ENCODE measurements at places on chromosomes 13 and 19.

DNA sequence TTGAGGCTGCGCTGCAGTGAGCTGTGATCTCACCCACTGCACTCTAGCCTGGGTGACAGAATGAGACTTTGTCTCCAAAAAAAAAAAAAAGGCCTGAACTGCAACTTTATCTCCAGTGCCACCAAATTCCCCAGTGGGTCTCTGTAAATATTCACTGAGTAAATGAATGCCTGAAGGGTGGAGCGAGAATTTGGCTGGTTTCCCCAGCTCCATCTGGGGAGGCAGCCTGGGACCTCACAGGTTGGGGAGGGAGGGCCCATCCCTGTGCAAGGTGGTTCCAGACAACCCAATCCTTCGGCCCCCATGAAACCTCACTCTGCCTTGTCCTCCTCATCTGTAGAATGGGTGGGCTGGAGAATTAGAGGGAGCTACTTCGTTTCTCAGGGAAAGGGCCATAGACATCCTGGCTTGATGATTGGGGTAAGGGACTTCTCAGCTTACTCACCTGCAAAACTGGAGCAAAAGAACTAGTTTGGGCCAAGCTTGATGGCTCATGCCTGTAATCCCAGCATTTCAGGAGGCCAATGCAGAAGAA is 4.2 kb upstream of the PKN1 start:
- no peak for DNase-seq

GRCh38 chr19:3189702-3190469 is 4.2 kb downstream of the NCLN start:
- DNase-seq = no peak

DNA sequence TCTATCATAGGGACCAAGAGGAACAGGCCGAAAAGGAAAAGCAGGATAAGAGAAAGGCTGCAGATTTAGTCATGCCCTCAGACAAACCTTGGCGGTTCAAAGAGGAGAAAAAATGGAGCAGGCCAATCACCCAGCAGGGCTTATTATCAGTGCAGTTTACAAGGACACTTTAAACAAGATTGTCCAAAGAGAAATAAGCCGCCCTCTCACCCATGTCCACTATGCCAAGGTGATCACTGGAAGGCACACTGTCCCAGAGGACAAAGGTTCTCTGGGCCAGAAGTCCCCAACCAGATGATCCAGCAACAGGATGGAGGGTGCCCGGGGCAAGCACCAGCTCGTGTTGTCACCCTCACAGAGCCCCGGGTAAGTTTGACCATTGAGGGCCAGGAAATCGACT is 8.3 kb upstream of the REX1BD start:
- no peak for DNase-seq

GRCh38 chr13:69975496-69975895 is 132.1 kb upstream of the ATXN8OS start:
- no peak for DNase-seq

DNA sequence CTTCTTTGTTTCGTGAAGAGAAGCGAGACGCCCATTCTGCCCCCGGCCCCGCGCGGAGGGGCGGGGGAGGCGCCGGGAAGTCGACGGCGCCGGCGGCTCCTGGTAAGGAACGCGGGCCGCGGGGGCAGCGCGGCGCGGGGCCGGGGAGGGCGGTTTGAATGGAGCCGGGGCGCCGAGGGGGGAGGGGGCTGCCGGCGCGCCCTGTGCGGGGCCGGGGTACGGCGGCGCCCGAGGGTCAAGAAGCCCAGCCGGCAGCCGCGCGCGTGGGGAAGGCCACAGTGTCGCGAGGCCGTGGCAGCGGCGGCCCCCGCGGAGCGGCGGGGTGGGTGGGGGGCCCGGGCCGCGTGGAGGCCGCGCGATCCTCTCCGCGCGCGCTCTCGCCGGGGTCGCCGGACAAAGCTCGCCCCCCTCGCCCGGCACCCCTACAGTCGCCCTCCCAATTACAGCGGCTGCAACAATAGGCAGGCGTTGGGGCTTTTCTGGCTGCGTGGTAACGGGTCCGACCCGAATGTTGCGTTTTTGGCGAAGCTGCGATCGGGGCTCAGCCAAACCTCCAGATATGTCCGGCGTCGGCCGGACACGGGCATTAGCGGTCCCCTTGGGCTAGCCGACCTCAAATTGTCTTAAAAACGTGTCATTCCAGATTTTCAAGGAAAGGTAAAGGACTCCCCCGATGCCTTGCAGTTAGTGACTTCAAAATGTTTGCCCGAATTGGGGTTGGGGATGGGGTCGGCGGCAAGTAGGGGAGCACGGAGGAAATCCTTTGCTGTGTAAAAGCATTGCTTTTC is 437 bp downstream of the SMARCA4 start:
- peak; percentile 20 for DNase-seq

GRCh38 chr13:70964874-70965273 is 856.6 kb upstream of the KLHL1 start:
- DNase-seq = no peak

DNA sequence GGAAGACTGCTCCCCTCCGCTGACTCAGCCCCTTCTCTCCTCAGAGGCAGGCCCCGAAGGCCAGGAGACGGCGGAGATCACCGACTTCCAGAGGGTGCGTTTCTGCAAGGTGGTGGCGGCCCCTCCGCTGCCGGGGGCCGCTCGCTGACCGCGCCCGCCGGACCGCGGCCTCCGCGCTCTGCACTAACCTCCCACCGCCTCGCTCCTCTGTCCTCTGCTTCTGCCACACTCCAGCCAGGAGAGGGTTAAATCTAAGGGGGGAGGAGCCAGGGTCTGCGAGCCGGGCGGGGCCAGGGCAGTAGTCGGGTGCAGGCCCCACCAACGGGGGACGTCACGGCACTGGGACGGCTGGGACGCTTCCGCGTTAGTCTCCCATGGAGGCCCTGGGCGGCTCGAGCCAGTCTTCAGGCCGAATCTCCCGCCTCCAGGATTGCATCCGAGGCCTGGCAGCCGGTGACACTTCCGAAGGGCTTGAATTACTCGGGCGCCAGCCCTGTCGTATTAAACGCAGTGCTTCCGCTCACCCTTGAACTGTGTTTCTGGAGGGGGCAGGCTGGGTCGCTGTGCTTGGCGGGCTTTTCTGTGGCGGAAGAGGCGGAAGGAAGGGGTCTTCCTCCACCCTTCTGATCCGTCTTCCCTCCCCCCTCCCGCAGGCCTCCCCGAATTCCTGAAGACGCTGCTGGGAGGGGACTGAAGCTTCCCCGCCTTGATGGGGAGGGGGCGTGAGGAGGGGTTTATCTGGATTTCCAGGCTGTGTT is 1.2 kb upstream of the INAFM1 start:
- peak; percentile 66 for DNase-seq

GRCh38 chr13:52845334-52845761 is 3.1 kb downstream of the PCDH8 start:
- no peak for DNase-seq

- no peak for DNase-seq
Measured at GRCh38 chr19:2810141-2811091, 9.3 kb upstream of the ZNF554 start.

DNA sequence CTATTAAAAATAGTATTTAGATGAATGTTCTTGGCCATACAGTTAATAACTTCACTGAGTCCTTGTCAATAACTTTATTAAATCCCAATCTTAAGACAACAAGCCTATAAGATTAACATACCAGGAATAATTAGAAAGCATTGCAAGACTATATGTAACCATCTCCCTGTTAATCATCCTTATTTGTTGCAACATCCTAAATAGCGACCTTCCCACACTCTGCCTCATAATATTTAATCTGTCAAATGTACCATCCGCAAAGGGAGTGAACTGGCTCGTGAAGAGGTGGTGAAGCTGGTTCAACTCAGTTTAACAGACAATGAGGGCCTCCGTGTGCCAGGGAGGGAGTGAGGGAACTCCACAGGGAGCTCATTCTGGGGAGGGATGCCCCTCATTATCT is 33.9 kb downstream of the KL start:
- no peak for DNase-seq

DNA sequence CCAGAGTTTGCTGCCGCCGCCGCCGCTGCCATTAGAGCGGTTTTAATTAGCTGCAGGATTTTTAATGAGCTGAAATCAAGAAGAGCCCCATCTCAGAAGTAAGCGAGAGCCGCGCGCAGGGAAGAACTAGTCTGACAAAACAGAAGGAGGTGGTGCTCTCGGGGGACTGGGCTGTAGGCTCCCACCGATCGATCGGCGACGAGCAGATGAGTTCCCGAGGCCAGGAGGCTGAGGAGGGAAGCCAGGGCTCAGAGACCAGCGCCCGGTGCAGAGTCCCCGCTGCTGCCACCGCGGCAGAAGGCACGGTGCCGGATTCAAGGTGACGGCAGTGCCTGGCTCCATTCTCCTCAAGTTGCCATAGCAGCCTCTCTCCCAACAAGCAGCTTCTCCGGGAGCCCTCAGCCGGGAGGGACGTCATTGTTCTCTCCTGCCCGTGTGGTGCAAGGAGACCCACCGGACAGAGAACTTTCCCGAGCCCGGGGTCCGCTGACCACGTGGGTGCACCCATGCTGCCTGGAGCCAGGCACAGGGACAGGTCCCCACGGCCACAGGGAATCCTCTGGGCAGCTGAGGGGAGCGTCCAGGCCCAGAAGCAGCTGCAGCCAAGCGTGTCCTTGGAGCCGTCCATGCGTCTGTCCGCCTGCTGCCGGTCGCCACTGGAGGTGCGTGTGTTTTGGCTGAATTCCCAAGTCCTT is 62.9 kb downstream of the CHST8 start:
- DNase-seq = no peak
